ENCODE measurements at places on chromosomes 13 and 19.

DNA sequence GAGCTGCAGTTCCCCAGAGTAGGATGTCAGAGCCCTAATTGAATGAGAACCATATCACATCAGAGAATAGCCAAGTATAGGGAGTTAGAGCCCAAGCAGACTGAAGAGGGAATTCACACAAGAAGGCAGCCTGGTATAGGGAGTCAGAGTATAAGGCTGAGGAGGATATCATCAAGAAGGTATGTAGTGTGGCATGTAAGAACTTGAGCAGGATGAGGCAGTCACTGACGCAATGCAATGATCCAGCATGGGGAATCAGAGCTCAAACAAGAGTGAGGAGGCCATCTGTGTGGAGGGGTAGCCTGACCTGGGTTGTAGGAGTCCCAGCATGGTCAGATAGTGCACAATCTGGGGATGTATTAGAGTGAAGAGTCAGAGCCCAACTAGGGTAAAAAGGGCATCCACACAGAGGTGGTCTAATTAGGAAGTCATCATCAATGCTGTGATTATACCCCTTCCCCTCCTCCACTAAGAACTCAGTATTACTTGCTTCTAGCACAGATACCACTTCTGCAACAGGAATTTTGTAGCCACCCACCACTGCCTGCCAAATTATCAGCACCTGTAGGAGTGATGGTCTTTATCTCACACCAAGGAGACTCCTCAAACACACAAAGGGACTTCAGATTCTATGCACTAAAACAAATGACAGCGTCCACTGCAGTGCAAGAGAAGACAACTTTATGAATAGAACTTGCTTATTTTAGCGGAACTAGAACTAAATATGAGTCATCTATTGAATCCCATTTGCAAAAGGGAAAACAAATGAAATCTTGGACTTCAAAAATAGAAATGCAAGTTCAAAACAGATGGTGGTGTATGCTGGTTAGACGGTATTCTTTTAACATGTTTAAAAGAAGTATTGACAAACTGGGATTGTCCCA lies 107.2 kb downstream of the FNDC3A start:
- DNase-seq, result no peak

DNA sequence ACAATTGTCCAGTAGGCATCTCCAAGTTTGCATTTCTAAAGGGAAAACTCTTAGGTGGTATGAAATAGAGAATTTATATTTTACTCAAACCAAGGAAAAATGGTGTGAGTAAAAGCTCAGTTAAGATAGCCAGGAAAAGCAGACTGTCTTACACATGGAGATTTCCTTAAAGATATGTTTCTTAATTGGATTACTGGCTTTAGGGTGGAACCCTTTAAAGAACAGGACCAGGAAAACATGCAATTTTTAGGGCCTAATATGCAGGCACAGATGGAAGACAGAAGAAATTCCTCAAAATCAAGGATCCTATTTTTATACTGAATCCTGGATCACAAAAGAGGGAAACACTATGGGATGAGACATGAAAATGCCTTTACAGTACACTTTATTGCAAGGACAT lies 100.3 kb upstream of the PCDH17 start:
- no peak for DNase-seq

DNA sequence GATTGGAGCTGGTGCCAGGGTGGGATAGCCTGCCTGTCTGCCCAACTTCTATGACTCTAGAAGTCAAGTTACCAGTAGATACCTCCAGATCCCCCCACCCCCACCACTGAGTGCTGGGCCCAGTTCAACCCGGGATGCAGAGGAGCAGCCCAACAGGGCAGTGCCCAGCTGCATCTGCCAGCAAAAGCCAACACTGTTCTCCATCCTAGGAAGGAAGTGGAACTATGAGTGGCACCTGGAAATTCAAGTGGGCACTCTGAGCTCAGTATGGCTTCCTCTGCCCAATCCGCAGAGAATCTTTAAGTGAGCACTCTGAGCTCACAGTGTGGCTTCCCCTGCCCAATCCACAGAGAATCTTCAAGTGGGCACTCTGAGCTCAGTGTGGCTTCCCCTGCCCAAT lies 14.2 kb downstream of the TUBGCP3 start:
- DNase-seq, result no peak

GRCh38 chr13:109787135-109787954 lies 962 bp upstream of the IRS2 start:
- DNase-seq, result peak; percentile 76

- no peak for DNase-seq
Measured at GRCh38 chr13:91661692-91662490, 263.5 kb downstream of the GPC5 start.
